NCI-H1417 treated with DMSO at 0.1 percent for 48 hours (cell line): ENCODE measurements at places on chromosomes 12 and 14.

- DNase-seq, result no peak
These were observed 592.0 kb upstream of the LMO3 start for GRCh38 chr12:17197971-17198370.

DNA sequence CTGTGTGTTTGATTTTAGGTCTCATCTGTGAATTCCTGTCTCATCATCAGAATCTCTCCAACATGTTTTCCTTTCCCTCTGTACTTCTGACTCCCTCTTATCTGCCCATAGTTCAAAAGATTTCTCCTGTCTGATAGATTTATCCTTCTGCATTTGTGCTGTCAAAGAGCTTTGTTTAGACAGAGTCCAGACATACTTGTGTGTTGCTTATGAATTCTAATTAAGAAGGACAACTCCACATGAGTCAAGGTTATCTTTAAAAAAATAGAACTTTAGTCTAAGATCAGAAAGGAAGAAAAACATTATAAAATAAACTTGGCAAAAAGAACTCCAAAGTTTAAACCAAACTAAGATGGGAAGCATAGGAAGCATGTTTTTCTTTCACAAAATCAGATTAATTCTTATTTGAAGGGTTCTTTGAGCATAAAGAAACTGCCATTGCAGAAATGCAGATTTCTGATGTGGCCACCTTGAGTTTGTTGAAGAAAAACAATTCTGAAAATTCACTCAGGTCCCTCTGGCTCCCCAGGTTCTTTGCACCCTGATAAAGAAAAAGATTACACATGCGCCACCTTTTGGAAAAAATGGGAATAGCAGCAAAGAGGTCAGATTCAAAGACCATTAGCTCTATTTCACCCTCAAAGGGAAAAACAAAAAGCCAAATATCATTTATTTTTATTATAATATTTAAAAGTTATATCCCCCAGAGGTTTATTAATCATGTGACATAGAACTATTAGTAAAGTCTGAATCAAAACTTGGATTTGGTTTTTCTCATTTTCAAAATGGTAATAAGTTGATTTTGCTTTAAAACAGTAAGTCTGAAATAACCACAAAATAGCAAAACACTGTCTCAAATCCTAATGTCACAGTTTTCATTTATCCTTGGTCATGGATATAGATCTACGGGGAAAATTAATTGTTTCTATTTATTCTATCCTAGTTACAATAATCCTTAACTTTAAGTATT lies 143.7 kb upstream of the DCN start:
- DNase-seq, result no peak

- no peak for DNase-seq
These were observed 359.0 kb downstream of the CACNA1C start for GRCh38 chr12:2411616-2412304.

- DNase-seq, result no peak
These were observed 958.9 kb downstream of the LRFN5 start for GRCh38 chr14:42565556-42565955.

- DNase-seq, result no peak
These were observed 29.4 kb downstream of the NUAK1 start for GRCh38 chr12:106109168-106109910.

DNA sequence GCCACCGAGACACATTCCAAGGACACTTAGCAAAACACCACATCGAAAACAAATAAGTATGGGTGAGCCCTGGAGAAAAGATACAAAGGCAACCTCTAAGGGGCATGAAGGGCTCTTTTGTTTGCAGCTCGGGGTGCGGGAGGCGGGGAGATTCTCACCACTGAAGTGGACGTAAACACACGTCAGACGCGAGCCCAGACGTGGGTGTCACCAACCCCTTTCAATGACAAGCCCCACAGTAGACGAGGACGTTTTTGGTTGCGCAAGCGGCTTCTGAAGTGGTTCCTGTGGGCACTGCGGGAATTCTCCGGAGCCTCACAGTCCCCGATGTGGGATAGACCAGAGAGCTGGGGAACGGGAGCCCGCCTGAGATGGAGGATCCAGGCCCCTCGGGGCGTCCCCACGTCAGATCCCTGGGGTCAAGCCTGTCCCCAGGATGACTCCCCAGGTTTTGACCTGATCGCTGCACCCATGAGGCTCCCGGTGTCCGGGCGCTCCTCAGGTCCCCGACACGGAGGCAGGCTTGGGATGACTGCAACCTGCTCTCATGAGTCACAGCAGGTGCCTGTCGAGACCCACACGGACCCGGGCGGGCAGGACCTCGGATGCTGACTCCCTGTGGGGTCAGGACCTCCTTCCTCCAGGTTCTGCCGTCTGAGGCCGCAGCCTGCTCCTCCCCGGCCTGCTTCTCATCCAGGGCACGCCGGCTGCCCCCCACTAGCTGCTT lies 20.3 kb upstream of the ADGRD1 start:
- no peak for DNase-seq

DNA sequence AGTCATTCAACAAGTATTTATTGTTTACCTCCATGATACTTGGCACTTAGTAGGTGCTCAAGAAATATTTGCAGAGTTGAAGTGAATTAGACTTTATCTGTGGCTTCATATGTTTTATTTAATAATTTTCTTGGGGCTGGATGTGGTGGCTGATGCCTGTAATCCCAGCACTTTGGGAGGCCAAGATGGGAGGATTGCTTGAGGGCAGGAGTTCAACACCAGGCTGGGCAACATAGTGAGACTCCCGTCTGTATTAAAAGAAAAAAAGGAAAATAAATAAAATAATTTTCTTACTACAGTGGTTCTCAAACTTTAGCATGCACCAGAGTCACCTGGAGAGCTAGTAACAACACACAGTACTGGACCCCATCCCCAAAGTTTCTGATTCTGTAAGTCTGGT lies 905 bp downstream of the ADCK1 start:
- DNase-seq, result no peak

GRCh38 chr12:15131431-15131830 lies 89.8 kb downstream of the RERG start:
- no peak for DNase-seq

GRCh38 chr12:66367015-66367667 lies 64.8 kb downstream of the HELB start:
- no peak for DNase-seq

DNA sequence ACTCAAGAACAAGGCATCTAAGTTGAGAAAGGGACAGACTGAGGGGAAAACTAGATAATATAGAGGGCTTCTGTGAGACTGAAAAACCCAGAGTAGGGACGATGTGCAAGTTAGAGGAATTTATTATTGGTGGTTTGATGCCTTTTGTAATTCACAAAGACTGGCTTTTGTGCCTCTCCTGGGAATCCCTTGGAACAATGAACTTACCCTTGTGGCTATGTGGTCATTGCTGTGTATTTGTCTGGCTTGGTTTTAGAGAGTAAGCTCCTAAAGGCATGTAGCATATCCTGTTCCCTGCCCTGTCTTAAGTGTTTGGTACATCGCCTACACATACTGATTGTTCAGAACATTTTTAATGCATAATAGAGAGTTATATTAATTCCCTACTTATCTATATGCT lies 26.6 kb downstream of the DCN start:
- no peak for DNase-seq

DNA sequence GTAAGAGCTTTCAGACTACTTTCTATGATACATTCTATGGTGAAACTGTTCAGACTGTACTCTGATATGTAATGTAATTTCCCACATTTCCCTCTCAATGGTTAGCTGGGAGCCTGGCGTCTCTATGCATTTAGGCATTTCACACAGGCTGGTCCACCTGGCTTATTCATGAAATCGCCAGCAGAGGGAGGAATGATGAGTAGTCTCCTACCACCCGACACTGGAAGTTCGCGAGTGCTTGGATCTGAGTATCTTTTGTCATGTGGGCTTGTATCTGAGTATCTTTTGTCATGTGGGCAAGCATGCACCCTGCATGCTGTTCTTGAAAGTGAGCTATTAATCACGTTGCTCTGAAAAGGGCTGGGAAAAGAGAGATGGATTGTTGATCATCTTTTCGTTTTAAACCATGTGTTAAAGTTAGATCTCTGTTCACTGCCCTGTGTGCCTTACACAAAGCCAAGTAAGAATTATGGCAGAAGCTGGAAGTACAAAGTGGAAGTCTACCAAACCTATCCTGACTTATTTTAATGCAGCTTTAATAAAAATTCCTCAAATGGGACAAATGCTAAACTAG lies 235.0 kb downstream of the ATP23 start:
- DNase-seq, result no peak

DNA sequence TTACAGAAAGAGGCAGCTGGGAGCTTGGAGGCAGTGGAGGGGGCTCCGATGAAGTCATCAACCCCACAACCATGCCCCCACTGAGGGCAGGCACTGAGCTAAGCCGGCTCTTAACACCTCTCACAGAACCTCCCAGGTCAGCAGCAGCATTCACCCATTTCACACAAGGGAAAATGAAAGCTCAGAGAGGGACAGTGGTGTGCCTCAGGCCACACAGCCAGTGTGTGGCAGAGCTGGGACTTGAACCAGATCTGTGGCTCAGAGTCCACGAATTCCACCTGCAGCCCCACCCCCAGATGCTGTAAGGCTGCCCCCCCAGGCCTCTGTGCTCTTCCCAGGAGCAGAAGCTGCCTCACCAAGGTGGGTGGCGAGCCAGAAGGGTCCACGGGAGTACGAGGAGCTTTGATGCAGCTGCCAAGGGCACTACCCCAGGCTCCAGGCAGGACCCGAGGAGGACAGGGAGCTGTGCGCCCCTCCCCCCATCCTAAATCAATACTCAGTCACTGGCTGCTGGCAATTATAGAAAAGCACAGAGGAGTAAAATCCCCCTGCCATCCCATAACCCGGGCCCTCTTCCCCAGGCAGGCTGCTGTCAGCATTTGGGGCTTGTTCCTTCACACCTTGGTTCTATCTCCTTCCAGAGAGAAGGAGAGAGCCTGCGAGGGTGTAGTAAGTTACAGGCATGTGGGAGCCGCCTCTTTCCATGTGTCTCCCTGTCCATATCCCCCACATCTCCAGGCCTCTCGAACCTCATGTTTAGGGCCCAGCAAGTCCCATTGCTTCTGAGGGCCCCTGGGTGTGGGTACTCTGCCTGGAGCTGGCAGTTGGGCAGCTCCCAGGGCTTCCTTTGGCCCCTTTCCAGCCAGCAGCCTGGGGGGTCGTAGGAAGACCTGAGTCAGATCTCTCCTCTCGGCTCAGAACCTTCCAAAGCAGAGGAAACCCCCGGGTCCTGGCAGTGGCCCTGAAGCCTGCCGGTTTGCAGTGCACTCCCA lies 47.6 kb downstream of the FAM222A start:
- DNase-seq, result no peak

DNA sequence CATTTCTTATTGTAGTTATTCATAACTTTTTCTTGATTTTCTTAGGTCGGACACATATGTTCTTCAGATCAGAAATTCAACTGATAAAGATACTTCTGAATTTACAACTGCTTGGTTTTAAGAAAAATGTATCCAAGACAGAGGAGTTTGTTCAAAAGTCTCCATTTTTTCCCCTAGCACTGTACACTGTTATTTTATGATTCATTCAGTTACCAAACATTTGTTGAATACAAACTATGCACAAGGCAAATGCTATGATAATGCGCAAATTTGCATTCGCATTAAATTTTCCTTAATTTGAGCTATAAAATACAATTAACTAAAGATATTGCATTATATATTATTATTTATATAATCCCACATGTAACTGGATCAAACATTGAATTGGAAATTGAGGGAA lies 10.1 kb upstream of the PLEKHA5 start:
- DNase-seq, result no peak

- DNase-seq, result no peak
These were observed 49.2 kb upstream of the SSTR1 start for GRCh38 chr14:38158468-38158867.

- DNase-seq, result no peak
These were observed 547 bp upstream of the PYGL start for GRCh38 chr14:50944647-50945413.

GRCh38 chr12:32462908-32463307 lies 63.5 kb downstream of the FGD4 start:
- no peak for DNase-seq

- DNase-seq, result no peak
These were observed 362.2 kb upstream of the DDHD1 start for GRCh38 chr14:53515276-53515675.

DNA sequence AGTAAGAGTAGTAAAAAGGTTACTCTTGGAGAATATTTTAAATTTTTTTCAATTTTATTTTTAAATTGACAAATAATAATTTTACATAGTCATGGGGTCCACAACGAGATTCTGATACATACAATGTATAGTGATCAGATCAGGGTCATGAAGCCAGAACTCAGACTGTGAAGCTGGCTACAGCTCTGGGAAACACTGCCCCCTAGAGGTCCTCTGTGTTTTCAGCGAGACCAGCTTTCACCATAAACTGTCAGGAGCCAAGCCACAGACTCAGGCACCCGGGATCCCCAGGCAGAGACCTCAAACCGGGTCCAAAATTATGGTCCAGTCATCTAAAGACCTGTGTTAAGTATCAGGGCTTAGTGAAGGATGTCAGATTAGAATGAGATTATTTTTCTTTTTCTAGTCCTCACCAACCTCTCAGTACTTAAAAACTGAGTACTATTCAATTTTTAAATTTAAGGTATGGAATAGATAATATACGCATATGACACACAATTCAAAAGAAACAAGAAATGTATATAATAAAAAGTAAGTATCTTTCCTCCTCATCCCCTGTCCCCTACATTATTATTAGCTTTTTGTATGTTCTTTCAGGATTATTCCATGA lies 397.1 kb downstream of the MDGA2 start:
- no peak for DNase-seq

DNA sequence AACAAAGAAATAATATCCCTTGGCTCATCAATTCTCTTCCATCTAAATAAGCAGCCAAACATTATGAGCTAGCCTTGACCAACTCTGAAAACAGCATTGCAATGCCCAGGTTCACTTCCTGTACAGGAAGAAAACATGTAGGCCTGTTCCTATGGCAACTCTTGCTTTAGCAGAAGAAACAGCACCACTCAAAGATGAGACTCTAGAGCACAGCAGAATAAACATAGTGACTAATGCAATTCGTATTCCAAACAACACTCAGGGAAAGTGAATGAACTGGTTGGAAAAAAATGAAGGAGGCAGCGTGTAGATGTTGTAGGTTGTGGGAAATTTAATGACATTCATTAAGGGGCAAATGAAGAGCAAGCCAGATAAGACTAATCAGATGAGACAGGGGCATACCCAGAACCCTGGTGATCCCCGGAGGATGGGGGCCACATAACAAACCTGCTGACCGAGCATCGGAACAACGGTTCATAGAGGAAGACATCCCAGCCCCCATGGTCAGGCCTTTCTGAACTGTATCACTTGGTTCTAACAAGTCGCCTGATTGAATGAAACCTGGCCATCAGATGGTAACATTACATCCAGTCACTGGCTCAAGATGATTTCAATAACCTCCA lies 9.0 kb downstream of the ARHGDIB start:
- DNase-seq, result no peak

GRCh38 chr14:21454843-21455544 lies 929 bp downstream of the CHD8 start:
- no peak for DNase-seq

GRCh38 chr12:130761537-130762318 lies 45.6 kb upstream of the RIMBP2 start:
- no peak for DNase-seq

DNA sequence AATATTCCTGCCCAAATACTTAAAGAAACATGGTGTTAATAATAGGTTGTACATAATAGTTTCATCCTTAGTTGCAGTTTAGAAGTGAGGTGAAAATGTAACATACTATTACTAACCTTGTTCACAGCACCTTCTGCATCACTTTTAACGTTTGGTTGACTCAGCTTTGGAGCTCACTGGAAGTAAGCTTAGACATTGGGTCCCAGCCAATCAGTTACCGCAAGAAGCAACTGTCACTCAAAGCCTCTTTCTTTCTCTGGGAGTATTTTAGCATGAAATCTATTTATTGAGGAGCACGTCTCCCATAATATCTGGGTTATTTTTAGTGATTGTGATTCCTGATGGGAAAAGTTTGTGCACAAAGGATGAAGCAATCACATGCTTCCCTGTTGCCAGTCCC lies 472.6 kb downstream of the SNAPC1 start:
- no peak for DNase-seq
